Panc1 (cell line): ENCODE measurements at places on chromosomes 11 and 22.

DNA sequence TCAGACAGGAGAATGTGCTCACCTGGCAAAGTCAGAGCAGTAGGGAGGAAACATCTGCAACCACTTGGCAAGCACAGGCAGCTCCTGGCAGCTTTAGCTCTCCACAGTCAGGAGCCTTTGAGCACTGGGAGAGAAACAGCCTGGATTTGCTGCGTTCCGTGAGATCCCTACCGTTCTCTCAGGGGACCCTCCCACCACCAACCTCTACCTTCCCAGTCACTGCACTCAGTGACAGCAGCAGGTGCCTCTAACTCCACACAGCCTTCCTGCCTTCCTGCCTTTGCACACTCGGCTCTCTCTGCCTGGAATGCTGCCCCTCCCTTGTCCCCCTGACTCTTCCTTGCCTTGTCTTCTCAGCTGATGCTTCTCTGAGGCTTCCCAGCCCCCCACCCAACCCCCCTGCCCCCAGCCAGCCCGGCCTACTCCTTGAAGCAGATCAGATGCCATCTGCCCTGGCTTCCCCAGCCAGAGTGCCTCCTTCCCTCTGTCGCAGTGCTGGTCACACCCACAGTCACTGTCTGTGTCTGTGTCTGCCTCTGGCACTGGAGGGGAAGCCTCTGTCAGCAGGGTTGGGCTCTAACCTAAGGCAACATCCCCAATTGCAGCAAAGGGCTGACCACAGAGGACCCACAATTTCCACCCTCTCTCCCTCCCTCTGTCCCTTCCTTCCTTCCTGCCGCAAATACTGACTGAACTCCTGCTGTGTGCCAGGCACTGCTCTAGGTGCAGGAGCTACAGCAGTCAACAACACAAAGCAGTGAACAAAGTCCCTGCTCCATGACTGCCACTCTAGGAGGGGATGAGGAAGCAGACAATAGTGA, 14.9 kb upstream of the TSKU start:
- no peak overlapping the region for H3K4me3 ChIP-seq
- H3K27ac ChIP-seq, result no peak overlapping the region
- H3K4me1 ChIP-seq, result peaks cover 27% of the 10 kb centered on the region
- no peaks in the 10 kb centered on the region for H3K36me3 ChIP-seq
- no peak for DNase-seq
- no peaks in the 10 kb centered on the region for H3K27me3 ChIP-seq

DNA sequence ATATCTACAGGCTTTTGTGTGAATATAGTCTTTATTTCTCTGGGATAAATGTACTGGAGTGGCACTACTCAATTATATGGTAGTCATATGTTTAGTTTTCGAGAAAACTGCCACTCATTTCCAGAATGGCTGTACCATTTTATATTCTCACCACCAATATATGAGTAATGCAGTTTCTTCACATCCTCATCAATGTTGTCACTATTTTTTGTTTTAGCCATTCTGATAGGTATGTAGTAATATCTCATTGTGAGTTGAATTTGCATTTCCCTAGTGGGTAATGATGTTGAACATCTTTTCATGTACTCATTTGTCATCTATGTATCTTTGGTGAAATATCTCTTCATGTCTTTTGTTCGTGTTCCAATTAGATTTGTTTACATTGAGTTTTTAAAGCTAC, 18.0 kb downstream of the ACRV1 start:
- no peaks in the 10 kb centered on the region for H3K4me1 ChIP-seq
- H3K27ac ChIP-seq, result no peak overlapping the region
- no peak for DNase-seq
- no peaks in the 10 kb centered on the region for H3K27me3 ChIP-seq
- H3K36me3 ChIP-seq, result no peaks in the 10 kb centered on the region
- H3K4me3 ChIP-seq, result no peak overlapping the region

DNA sequence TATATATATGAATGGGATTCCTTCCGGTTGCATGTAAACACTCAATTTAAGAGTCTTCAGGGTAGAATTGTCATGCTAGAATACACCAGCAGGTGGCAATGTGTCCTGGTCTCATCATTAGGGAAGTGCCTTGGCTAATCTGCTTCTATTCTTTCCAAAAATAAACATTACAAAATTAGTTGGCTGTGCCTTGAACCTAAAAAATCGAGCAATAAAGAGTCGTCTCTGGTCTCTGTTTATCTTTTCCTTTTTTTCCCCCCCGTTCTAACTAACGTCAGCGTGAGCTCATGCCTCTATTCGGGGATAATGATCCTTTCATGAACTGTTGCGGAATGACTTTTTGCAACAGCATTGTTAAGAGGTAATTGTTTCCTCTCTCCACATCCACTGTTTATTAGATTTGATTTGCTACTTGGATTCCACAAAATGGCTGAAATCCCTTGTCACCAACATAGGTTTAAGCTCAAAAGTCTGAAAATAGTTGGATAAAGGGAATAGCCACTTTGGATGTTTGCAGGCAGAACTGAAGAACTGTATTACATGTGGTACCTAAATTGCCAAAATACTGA, 1.2 kb upstream of the ARHGEF12 start:
- peaks cover 9% of the 10 kb centered on the region for H3K36me3 ChIP-seq
- H3K27me3 ChIP-seq, result no peaks in the 10 kb centered on the region
- no peak for DNase-seq
- H3K27ac ChIP-seq, result peak overlapping the region; percentile 98
- H3K4me1 ChIP-seq, result peaks cover 53% of the 10 kb centered on the region
- H3K4me3 ChIP-seq, result peak overlapping the region; percentile 75

DNA sequence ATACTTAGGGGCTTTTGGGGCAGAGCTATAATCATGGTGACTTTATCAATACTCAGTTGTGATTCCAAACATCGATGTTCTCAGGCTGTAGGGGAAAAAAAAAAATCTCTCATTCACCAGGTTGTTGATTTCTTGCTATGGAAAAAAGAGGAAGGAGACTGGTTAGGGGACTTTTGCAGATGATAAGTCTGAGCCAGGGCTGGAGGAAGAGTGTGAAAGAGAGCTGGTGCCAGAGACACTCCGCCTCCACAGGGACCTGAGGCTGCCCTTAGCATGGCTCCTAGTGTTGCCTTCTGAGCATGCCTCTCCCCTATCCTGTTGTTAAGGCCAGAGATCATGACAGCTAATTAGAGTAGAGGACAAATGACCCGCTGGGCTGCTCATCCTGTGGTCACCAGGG, 16.9 kb downstream of the UPB1 start:
- H3K4me1 ChIP-seq, result peaks cover 4% of the 10 kb centered on the region; the same call in 1 of the 2 replicates
- H3K4me3 ChIP-seq, result no peak overlapping the region
- no peak overlapping the region for H3K27ac ChIP-seq
- H3K27me3 ChIP-seq, result no peaks in the 10 kb centered on the region

- DNase-seq, result no peak
- H3K4me3 ChIP-seq, result no peak overlapping the region
- H3K36me3 ChIP-seq, result no peaks in the 10 kb centered on the region
- H3K27me3 ChIP-seq, result peaks cover 8% of the 10 kb centered on the region
- 0 out of 2 replicates have a peak, but pooled peaks cover 8% of the 10 kb centered on the region for H3K4me1 ChIP-seq
These were observed 72.4 kb upstream of the FGF3 start for GRCh38 chr11:69891421-69892236.

DNA sequence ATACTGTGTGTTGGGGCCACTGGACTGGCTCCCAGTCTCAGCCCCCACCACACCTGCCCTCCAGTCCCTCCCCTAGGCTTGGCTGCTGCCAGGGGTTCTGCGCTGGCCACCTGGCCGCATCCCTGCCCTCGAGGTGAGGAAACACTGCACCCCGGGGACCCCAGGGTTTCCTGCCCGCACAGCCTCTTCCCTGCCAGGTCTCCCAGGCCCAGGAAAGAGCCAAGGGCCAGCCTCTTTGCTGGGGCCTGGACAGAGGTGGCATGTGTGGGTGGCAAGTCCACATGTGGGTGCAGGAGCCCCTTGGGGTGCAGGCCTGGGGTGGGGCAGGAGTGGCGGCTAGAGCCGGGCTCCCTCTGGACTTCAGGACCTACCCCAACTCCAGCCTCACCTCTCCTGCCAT, 2.5 kb downstream of the EPS8L2 start:
- H3K27me3 ChIP-seq, result no peaks in the 10 kb centered on the region
- H3K27ac ChIP-seq, result peak overlapping the region; percentile 93
- H3K36me3 ChIP-seq, result no peaks in the 10 kb centered on the region; the same call in 1 of the 2 replicates

DNA sequence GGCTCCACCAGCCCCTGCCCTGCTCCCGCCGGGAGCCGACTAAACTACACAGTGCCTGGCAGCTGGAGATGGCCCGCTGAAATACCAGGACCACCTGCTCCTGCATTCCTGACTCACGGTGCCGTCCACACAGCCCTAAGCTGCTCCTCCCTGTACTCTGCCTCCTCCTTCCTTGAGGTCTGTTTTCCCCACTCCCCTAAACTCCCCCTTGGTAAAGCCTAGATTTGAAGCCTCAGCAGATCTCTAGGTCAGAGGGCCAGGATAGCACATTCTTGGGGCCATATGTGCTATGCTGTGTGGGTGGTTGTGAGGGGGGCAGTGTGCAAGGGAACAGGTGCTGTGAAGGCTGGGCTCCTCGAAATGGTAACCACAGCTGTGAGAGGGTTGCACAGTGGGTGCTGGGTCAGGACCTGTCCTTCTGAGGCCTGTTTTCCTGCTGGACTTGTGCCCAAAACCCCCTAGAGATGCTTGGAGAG, 9.7 kb downstream of the LRFN4 start:
- no peaks in the 10 kb centered on the region for H3K36me3 ChIP-seq
- no peak overlapping the region for H3K4me3 ChIP-seq
- H3K4me1 ChIP-seq, result peaks cover 8% of the 10 kb centered on the region

GRCh38 chr11:117929142-117929915, at the start of gene TMPRSS13:
Gene TMPRSS13 (minus strand): TSS chr11:117929402. CDS start chr11:117929307, 95 bp downstream.
- no peak for DNase-seq
- no peaks in the 10 kb centered on the region for H3K36me3 ChIP-seq
- no peak within 1 kb of the TSS for H3K4me3 ChIP-seq

- H3K4me1 ChIP-seq, result no peaks in the 10 kb centered on the region
- no peak overlapping the region for H3K4me3 ChIP-seq
- H3K27ac ChIP-seq, result no peak overlapping the region
- H3K36me3 ChIP-seq, result no peaks in the 10 kb centered on the region
- DNase-seq, result no peak
These were observed 23.9 kb downstream of the OR10A6 start for GRCh38 chr11:7907121-7907520.

- H3K4me3 ChIP-seq, result no peak overlapping the region
- no peak overlapping the region for H3K27ac ChIP-seq
- H3K27me3 ChIP-seq, result no peaks in the 10 kb centered on the region
- no peaks in the 10 kb centered on the region for H3K36me3 ChIP-seq
These were observed 14.7 kb upstream of the XBP1 start for GRCh38 chr22:28815111-28815510.

GRCh38 chr11:2483426-2483825, 38.6 kb downstream of the KCNQ1 start:
- peaks cover 28% of the 10 kb centered on the region for H3K27me3 ChIP-seq
- no peak overlapping the region for H3K4me3 ChIP-seq
- H3K4me1 ChIP-seq, result no peaks in the 10 kb centered on the region
- DNase-seq, result no peak
- H3K27ac ChIP-seq, result no peak overlapping the region

DNA sequence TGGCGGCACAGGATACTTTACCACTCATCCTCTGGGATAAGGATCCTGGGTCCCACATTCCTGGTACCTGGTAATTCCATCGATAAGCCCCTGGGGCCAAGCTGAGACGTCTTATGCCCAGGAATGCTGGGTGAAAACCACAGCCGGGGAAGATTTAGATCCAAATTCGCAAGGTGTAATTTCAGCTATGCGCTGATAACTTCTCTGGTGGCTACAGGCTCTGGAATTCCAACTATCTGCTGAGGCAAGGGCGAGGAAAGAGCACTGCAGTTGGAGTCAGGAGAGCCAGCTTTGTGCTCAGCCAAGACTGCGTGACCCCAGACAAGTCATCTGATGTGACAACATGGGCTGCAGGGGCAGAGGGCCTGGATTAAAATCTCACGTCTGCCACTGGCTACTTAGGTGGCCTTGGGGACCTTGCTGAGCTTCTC, 9.9 kb upstream of the MYEOV start:
- H3K4me3 ChIP-seq, result no peak overlapping the region
- peaks cover 9% of the 10 kb centered on the region; the same call in 1 of the 2 replicates for H3K4me1 ChIP-seq
- H3K27ac ChIP-seq, result no peak overlapping the region
- no peaks in the 10 kb centered on the region for H3K36me3 ChIP-seq
- DNase-seq, result no peak

GRCh38 chr22:45817745-45818423, 146.2 kb downstream of the ATXN10 start:
- no peak for DNase-seq
- H3K4me1 ChIP-seq, result no peaks in the 10 kb centered on the region
- no peak overlapping the region for H3K27ac ChIP-seq
- no peak overlapping the region for H3K4me3 ChIP-seq
- H3K36me3 ChIP-seq, result no peaks in the 10 kb centered on the region
- no peaks in the 10 kb centered on the region for H3K27me3 ChIP-seq

- H3K4me1 ChIP-seq, result no peaks in the 10 kb centered on the region
- no peaks in the 10 kb centered on the region; the same call in 1 of the 2 replicates for H3K27me3 ChIP-seq
- no peak overlapping the region for H3K27ac ChIP-seq
- no peaks in the 10 kb centered on the region for H3K36me3 ChIP-seq
These were observed 1.8 kb upstream of the GDPD4 start for GRCh38 chr11:77303328-77303727.

- no peak for DNase-seq
- H3K27ac ChIP-seq, result no peak overlapping the region
- H3K27me3 ChIP-seq, result no peaks in the 10 kb centered on the region
- no peaks in the 10 kb centered on the region for H3K4me1 ChIP-seq
- H3K4me3 ChIP-seq, result no peak overlapping the region
These were observed 45.1 kb downstream of the KREMEN1 start for GRCh38 chr22:29117799-29118477.

GRCh38 chr22:17922925-17923903, 101.1 kb downstream of the MICAL3 start:
- no peak for DNase-seq
- no peaks in the 10 kb centered on the region for H3K36me3 ChIP-seq
- H3K27ac ChIP-seq, result 0 out of 2 replicates have a peak overlapping the region, but pooled peaks have one; percentile 7
- H3K4me1 ChIP-seq, result peaks cover 20% of the 10 kb centered on the region

DNA sequence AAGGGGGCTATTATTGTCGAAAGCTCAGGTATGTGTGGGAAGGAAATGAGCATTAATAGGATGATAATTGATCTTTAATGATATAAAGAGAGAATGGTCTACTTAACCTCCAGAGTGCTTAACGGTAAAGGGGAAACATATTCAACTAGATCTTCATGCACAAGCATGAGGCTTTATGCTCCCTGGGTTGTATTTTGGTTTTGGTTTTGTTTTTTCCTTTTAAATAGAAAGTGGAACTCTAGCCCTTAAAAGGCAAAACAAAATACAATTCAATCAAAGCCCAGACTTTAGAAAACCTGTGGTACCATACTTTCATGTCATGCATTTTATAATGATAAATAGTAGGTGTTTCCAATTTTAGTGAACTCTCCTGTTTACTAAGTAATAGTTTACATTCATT, 622.7 kb downstream of the METTL15 start:
- H3K36me3 ChIP-seq, result no peaks in the 10 kb centered on the region
- no peak overlapping the region for H3K4me3 ChIP-seq
- H3K4me1 ChIP-seq, result no peaks in the 10 kb centered on the region
- no peak overlapping the region for H3K27ac ChIP-seq
- DNase-seq, result no peak

DNA sequence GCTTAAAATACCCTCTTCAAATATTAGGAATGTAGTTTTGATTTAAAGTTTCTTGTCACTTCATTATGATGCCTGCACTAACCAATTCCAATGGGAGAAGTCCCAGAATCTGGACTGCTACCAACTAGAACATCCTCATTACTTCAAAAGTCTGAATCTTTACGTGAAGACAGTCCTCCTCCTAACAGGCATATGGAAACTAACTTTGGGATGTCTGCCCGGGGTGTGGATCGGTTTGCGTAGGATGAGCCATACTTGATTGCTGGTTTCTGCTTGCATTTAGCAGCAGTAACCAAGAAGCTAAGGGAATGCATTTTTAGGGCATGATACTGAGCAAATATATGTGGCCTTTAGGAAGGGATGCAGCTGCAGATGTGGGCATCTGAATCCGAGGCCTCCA, 177.1 kb downstream of the LRRC4C start:
- H3K36me3 ChIP-seq, result no peaks in the 10 kb centered on the region
- H3K4me3 ChIP-seq, result no peak overlapping the region
- DNase-seq, result no peak
- H3K4me1 ChIP-seq, result no peaks in the 10 kb centered on the region
- H3K27me3 ChIP-seq, result no peaks in the 10 kb centered on the region
- H3K27ac ChIP-seq, result no peak overlapping the region
